ENCODE measurements at places on chromosomes 6 and 20.
A peak's percentile ranks its signal among the peaks of the same experiment; 100 is the strongest.

DNA sequence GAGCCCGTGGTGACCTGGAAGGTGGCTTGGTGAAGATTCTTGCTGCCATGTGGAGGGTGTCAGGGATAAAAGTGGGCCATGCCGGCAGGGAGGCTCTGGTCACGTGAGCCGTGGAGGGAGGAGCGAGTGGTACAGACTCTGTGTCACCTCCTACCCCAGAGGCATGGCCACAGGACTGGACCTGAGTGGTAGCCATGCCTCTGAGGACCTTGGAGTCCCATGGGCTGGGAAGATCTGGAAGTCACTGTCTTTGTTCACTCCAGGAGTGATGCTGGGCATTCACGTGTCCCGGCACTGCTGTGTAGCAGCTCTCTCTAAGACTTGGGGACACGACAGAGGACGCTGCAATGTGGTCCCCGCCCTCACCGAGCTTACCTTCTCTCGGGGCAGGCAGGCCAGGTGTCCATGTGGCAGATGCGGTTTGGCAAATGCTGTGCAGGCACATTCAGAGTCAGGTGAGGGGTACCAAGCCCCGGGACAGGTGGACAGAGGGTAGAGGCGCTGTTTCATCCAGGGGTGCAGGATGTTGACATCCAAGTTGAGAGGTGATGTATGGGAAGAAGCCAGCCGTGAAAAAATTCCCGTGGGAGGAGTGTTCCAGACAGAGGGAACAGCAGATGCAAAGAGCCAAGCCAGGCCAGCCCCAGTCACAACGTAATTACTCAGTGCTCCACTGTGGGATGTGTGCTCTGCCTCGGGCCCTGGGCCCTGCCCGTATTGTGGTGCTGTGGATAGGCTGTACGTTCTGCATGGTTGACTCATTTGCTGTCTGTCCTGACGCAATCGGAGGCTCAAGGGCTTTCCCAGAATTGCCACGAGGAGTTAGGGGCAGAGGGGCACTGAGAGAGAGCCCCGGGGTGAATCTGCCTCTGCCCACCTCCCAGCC, 307.8 kb downstream of the TAF4 start:
- no peak for DNase-seq

- DNase-seq = no peak
Measured at GRCh38 chr6:76262240-76262639, 189.8 kb upstream of the IMPG1 start.

DNA sequence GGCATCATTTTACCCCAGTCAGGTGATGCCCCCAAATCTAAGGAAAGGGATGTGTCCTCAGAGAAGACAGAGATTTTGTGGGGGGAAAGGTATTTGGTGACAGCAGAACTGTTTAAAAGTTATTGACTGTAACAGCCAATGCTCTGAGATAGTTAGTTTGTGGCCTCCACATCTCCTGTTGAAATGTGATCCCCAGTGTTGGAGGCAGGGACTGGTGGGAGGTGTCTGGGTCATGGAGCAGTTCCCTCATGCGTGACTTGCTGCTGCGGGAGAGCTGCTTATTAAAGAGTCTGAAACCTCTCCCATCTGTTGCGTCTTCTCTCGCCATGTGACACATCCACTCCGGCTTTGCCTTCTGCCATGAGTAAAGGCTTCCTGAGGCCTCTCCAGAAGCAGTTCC, 282.8 kb upstream of the FOXQ1 start:
- DNase-seq = no peak

DNA sequence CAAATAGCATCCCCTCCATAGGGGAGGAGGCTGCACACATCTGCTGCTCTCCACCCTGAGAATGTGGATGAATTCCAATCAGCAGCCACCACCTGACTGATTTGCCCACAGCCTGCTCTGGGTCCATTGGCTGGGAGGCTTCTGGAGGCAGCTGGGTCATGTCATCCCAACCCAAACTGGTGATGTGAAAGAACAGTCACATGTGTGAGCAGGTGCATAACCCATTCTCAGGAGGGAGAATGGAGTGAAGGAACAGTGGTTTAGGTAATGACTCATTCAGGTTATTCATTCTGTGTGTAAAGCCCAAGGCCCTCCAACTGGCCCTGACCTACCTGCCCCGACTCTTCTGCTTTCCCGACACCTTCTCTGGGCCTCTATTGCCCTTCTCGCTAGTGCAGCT, 90.9 kb upstream of the GCM1 start:
- peak; percentile 62 for DNase-seq

- DNase-seq = no peak
Measured at GRCh38 chr6:113750151-113750855, 106.8 kb upstream of the MARCKS start.

GRCh38 chr20:13286052-13286451, 65.0 kb downstream of the ISM1 start:
- no peak for DNase-seq

GRCh38 chr20:57530327-57530981, 5.5 kb upstream of the CTCFL start:
- no peak for DNase-seq

DNA sequence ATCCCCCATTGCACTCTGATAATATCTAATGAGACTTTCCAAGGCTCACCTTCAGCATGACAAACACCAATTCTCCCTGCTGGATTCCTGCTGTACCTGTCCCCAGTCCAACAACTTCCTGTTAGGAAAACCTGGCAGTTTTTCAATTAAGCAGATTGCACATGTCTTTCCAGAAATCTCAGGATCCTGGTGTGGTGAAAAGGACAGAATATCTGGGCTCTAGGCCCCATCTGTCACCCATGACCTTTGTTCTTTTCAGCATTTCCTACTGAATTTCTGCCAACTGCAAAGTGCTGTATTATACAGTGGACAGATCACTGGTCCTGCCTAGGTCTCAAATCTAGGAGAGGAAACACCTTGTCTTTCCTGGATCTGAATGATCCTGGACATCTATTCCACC, 27.7 kb upstream of the DTNBP1 start:
- DNase-seq = no peak

- no peak for DNase-seq
Measured at GRCh38 chr20:31967830-31968249, at the start of gene XKR7. Gene XKR7, plus strand, starts transcription at chr20:31968151. Its CDS starts 25 bp downstream, at chr20:31968176.

DNA sequence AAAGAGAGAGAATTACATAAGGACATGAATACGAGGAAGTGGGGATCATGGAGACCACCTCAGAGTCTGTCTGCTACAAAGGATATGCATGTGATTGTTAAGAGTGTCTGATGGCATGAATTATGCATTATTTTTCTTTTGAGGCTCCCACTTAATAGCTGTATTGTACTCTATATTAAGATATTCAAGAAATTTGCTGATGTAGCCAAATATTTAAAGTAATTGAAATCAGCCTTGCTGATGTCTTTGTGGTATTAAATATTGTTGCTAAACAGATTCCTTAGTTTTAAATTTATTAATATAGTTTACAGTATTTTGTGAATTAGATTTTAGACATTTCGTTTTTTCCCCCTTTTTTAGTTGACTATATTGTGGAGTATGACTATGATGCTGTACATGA, 25.3 kb downstream of the CD2AP start:
- DNase-seq = no peak

- no peak for DNase-seq
Measured at GRCh38 chr20:13915284-13915683, 75.1 kb downstream of the SEL1L2 start.

GRCh38 chr6:17478223-17478907, 85.0 kb downstream of the CAP2 start:
- DNase-seq = no peak

- no peak for DNase-seq
Measured at GRCh38 chr6:86707545-86708120, 229.7 kb upstream of the HTR1E start.

GRCh38 chr6:14275493-14275851, 157.9 kb downstream of the CD83 start:
- DNase-seq = no peak

- no peak for DNase-seq
Measured at GRCh38 chr6:93087606-93088005, 331.8 kb downstream of the EPHA7 start.

DNA sequence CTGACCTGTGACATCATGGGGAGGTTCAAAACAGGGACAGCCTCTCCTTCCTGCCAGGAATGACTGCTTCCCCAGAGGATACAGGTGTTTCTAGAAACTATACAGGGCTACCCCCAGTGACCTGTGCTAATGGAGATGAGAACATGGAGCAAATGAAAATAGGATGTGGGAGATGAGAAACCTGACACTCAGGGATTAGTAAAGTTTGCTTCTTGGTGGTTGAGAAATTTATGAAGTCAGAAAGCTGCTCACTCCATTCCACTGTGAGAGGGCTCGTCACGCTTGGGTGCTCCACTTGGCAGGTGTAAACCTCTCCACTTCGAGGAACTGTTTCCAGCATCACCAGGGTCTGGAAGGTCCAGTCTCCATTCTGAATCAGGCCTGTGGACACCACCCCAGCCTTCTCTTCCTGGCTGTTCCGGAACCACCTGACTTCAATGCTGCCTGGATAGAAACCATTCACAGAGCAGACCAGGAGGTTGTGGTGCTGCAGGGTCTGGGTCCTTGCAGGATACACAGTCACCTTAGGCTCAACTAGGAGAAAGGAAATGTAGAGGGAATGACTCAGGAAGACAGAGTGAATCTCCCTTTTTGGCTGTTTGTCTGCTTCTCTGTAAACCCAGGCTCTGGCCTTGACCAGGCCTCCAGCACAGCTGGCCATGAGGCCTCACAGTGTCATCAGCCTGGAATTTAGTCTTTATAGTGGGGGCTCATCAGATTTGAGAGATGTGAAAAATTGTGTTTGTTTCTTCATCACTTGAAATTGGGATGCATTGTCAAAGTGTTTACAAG, 10.8 kb downstream of the HLA-DRB5 start:
- DNase-seq = no peak

DNA sequence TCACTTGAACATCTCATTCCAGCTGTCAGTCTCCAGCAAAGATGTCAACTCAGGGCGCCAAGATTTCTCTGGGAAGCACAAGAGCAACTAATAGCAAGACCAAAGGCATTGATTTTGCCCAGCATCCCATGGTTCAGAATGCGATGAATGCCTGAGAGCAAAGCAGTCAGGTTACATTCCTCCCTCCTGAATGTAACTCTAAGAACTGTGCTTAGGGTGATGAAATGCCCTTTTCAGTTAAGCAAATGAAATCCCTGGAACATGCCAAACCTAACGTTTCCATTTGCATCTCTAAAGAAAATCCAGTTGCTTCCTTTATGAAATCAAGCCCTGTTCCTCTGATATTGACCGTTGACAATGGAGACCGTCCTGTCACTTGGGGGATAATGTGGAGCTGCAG, 224.0 kb upstream of the PLN start:
- no peak for DNase-seq

DNA sequence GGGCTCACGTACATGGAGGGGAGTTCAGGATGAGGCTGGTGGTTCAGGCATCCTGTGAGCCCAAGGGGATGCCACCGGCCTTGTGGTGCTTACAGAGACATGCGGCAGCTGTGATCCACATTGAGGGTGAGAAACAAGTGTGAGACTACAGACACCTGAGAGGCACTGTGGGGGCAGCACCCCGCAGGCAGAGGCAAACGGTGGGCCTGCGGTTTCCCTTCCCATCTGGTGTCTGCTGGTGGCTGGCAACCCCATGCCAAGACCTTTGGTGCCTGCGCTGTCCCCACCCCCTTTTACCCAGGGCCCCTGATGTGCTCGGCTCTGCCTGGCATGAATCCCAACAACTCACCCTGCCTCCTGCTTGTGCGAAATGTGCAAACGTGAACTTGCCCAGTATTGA, 42.0 kb downstream of the ERMARD start:
- no peak for DNase-seq

GRCh38 chr6:81485395-81485794, 267.1 kb downstream of the TENT5A start:
- DNase-seq = no peak

DNA sequence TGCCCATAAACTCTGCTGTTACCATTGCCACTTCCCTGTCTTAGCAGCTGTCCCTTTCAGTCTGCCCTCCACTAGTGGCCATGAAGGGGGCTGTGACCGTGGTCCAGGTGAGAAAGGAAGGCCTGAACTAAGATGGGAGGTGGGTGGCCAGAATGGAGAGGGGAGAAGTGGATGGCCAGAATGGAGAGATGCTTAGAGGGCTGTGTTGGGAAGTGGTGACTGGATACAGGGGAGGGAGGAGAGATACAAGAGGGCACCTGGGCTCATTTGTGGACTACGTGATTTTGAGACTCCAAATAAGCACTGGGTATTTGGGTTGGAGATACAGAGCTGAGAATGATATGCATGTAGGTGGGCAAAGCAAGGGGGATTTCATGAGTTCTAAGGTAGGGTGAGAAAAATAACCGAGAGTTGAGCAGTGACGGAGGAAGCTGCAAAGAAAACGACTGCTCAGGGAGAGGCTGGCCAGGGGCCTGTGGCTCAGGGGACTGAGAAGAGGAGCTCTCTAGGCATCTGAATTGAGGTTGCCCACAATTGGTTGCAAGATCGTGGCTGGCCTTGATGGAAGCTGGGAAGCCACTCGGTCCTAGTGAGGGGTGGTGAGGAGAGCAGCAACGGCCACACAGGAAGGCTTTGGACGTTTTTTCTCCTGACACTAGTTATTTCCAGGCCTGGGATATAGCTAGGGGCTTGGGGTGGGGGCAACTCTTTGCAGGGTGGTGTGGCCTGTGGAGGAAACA, 36.9 kb downstream of the PANK2 start:
- no peak for DNase-seq
